Foreskin keratinocyte (primary cell): ENCODE measurements at places on chromosomes 12 and 14. TPM values are rescaled to one million over a fixed set of nuclear protein-coding genes. Genes with fewer than 3 reads are reported as not detected.

- DNase-seq, result peak; percentile 91
Observed at GRCh38 chr12:125983094-125983783, 918.0 kb downstream of the AACS start.

- DNase-seq, result no peak
Observed at GRCh38 chr12:122174155-122174845, at the start of gene IL31. Gene IL31, minus strand, starts transcription at chr12:122174221. Its CDS starts 49 bp downstream, at chr12:122174172.

- no peak for DNase-seq
Observed at GRCh38 chr12:5051913-5052312, 8.2 kb downstream of the KCNA5 start.

- DNase-seq, result no peak
Observed at GRCh38 chr14:105858676-105859025, 332.3 kb downstream of the TMEM121 start.

DNA sequence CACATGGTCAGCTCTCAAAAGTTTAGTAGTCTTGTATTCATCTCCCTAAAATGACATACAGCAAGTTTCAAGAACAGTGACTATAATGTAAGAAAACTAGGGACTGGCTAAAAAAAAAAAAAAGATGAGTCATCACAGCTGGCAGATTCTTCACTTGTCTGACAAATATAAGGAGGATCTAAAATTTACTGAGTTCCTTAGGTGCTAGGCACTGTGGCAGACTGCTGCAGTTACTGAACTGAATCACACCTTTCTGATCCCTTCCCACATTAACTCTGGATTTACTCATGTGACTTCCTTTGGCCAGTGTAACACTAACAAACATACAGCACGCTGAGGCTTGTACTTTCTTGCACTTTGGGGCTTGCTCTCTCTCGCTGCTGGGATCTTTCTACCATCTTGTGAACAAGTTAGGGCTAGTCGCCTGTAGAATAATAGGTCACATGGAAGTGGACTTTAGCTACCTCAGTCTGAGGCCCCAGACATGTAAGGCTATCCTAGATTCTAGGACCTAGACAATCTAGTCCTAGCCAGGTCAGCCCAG is 32.1 kb downstream of the BAZ1A start:
- peak; percentile 99 for DNase-seq

DNA sequence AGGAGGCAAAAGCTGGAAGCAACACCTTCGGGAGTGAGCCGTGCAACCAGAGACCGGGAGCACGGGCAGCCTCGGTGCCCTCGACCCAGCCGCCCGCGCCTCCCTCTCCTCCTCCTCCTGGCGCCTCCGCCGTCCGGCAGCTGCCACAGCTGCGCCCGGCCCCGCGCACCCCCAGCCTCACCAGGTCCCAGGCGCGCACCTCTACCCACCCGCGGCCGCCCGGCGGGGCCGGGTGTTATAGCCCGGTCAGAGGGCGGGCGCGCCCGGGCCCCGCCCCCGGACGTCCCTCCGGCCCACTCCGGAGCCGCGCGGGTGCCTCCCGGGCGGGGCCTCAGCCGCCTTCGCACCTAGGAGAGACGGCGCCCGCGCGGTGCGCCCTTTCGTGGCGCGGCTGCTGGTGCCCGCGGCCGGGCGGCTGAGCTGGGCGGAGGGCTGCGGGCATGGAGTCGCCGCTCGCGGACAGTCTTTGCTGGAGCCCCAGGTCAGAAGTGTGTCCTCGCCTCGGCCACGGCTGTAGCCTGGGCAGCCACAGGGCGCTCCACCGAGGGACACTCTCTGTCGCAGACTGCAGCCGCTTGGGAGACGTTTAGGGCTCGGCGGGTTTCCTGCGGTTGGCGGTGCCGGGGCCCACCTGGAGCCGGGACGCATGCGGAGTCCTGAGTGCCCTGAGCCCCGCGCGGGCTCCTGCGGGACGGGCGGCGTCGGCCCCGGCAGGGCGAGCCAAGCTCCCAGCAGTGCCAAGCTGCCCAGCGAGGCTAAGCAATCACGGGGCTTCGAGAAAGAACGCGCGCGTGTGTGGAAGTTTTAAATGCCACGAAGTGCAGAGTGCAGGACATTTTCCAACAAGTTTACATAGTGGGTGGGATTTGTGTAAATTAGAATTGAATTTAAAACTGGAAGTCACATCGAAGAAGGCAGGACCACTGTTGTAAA is at the start of gene CPM:
TSS of gene CPM (minus strand) at position 211 of the 933 bp plus-strand sequence. CDS start 334 bp downstream, outside the sequence.
- peak; percentile 39 for DNase-seq

DNA sequence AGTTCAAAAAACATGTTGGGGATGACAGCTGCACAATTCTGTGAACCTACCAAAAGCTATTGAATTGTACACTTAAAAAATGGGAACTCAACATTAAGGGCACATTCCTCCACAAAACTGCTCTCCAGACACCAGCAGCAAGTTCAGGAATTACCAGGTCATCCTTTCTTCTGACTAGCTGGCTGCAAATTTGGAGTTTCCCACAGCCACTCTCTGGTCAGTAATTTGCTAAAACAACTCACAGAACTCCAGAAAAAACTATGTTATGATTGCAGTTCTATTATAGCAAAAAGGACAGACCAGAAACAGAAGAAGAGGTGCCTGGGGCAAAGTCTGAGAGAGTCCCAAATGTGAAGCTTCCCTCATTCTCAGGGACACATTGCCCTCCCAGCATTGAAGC is 20.1 kb upstream of the PLEKHD1 start:
- DNase-seq, result no peak

GRCh38 chr14:98937712-98938505 is 334.1 kb downstream of the BCL11B start:
- no peak for DNase-seq

DNA sequence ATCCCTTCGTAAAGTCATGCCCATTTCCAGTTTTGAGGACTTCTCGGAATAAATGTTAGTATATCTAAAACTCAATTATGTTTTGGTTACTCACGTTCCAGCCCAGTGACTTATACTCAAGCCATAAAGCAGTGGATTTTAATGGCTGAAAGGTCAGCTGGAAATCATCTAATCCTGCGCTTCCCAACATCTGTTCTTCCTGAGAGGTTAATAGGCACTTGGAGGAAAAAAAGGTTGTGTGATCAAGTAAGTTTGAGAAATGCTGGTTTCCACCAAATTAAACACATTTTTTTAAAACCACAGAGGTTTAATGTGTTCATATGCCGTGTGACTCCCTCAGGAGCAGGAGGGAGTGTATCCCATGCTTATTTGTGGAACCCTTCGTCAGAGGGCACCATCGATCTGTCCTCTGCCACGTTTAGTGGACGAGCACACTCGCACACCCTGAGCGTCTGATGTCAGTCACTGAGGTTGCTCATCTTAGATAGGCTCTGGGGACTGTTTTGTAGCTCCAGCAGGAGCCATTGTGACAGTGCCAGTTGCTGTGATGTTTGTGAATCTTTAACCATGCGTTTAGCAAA is 41.4 kb downstream of the FBXL14 start:
- no peak for DNase-seq

DNA sequence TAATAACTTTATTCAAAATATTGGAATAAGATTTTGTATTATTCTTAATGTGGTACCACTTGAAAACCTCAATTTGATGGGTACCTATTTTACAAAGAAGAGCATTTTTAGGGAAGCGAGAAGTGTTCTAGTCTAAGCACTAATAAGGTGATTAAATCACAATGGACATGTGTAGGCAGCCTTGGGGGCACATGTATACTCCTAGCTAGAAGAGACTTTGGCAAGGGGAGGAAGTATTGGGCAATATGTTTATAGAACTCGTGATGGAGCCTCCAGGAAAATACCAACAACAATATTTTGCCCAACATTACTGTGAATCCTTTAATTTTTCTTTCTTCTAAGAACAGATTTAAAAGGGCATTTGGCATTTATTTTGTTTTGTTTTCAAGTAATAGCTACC is 280.3 kb downstream of the ADAMTS20 start:
- no peak for DNase-seq

DNA sequence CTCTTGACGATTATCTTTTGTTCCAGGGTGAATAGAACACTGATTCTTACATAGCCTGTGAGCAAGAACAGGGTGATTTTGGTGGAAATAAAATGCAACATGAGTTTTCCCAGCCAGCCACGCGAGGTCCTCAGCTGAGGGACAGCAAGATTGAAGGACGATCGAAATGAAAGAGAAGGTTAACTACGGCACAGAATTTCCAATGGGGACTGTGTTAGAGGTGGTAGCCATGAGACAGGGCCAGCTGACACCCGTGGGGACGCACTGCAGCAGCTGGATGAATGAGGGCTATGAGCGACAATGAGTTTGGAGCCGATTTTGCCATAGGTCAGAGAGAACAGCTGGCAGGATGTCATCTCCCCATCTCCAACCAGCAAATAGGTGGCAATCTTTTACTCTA is 243.4 kb upstream of the PELI2 start:
- no peak for DNase-seq

GRCh38 chr12:98438656-98439230 is 76.6 kb upstream of the TMPO start:
- no peak for DNase-seq

GRCh38 chr12:92059960-92060359 is 85.7 kb downstream of the BTG1 start:
- DNase-seq, result no peak

- DNase-seq, result no peak
Observed at GRCh38 chr12:64923536-64923935, 99.1 kb downstream of the TBC1D30 start.

GRCh38 chr12:2886768-2887450 is 3.8 kb upstream of the TULP3 start:
- DNase-seq, result no peak

- no peak for DNase-seq
Observed at GRCh38 chr12:88361493-88361892, 218.8 kb downstream of the KITLG start.

GRCh38 chr12:41992692-41993215 is 151.9 kb downstream of the GXYLT1 start:
- DNase-seq, result no peak

GRCh38 chr14:80586131-80586530 is 355.4 kb downstream of the CEP128 start:
- DNase-seq, result no peak

DNA sequence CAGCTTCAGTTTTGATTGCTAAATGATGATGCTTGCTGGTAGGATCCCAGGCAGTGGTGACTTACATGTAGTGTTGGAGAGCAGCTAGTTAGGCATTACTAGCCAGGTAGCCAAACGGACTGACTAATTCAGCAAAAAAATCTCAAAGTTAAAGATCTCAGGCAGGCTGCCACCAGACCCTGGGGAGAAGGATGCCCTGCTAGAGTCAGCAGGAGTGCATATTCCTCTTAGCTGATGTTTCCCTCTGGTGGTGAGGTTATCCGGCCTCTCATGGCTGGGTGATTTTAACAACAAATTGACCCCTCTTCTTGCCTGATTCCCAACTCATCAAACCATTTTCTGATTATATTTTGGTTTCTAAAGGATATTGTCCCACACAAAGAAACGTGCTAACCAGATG is 2.8 kb downstream of the EFS start:
- no peak for DNase-seq

DNA sequence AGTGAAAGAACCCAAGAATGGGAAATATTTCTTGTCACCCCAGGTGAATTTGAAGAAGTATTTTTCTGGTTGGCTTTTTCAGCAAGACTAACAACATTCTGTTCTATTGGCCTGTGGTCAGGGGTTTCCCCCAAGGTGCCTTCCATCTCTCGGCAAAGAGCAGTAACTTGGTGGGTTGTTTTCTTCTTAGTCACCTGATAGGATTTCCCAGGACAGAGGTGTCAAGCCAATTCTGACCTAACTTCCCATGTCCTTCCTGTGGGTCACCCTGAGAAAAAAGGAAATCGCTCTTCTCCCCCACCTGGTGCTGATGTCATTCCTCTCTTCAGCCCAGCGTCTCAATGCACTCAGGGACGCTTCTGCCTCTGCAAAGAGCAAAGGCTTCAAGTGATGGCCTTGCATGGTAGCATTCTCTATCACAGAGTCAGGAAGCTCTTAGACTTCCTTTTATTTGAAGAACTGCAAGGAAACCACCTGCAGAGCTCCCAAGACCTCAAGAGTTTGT is 16.1 kb upstream of the IFNG start:
- no peak for DNase-seq

DNA sequence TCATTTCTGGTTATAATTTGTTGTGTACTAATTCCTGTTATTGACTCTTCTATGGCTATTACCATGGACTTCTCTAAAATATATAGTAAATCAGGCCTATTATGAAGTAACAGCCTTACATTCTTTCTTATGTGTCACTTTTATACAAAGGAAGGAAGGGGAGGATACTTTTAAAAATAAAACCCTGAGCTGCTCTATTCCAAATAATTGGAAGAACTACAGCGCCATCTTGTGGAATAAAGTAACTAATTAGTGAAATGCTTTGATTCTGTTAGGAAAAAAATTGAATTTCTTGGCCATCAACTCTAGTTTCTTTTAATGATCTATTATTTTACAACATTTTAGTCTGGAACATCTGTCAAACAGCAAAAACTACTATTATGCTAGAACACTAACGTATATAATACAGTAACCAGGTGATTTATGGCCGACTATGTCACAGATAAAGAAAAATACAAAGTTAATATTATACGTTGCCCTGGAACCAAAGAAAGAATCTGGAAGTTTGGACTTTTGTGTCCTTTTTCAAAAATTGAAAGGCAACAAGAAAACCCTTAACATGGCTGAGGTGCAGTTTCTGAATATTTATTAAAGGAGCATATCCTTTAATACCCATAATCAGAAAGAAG is 55.0 kb upstream of the NELL2 start:
- DNase-seq, result peak; percentile 35

DNA sequence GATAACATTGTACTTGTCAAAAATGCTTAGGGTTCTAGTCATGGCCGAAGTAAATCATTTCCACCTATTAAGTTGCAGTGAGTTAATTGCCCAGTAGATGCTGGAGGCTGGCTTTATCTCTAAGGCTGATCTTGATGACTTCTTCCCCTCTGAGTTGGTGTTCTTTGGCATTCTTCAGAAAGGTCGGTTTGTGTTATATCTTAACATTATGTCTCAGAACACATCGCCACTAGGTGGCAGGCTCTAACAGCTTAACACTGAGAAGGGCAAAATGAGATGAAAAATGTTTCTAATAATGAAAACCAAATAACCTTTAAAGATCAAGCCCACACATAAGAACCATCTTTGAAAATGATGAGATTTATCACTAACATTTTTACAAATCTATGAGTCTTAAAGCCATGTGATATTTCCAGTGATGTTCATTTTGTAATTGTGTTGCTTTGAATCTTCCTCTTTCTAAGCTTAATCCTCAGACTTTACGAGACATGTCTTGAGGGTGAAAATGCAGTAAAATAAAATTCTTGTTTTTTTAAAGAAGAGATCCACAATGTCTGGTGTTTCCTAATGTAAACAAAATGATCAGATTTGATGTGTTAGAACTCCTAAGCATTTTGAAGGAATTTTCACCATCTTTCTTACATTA is 28.6 kb downstream of the SUDS3 start:
- peak; percentile 44 for DNase-seq

- peak; percentile 81 for DNase-seq
Observed at GRCh38 chr14:84036840-84037239, 1493.1 kb upstream of the FLRT2 start.

The ZFP36L1 gene
- total RNA-seq, result 169 and 246 TPM in 2 replicates

The PAX9 gene
- total RNA-seq, result 0.03 and 0.18 TPM in 2 replicates

The SYNDIG1L gene
- not detected in 2 replicates for total RNA-seq

The NPAS3 gene
- total RNA-seq, result not detected in 2 replicates

The RTL1 gene
- not detected in 2 replicates for total RNA-seq

The NTS gene
- not detected in 2 replicates for total RNA-seq

The UBR7 gene
- 25.3 and 28.4 TPM in 2 replicates for total RNA-seq

The SRGAP1 gene
- total RNA-seq, result 14.7 and 14.8 TPM in 2 replicates

The USP44 gene
- total RNA-seq, result 0.03 TPM in 1 of 2 replicates, not detected in the other

The P2RX2 gene
- total RNA-seq, result not detected in 2 replicates

The KRT74 gene
- not detected in 2 replicates for total RNA-seq

The ADGRD1 gene
- not detected in 2 replicates for total RNA-seq

The GPR84 gene
- total RNA-seq, result 0.07 and 0.10 TPM in 2 replicates

The CLEC2B gene
- total RNA-seq, result 0.51 and 1.4 TPM in 2 replicates

The GALNT16 gene
- total RNA-seq, result not detected in 2 replicates

The POP5 gene
- total RNA-seq, result 60.7 and 65.4 TPM in 2 replicates

The TPPP2 gene
- not detected in 2 replicates for total RNA-seq
